ENCODE measurements at places on chromosomes 12 and 14.

GRCh38 chr12:80861641-80862378 is 75.9 kb downstream of the LIN7A start:
- no peak for DNase-seq

- DNase-seq, result no peak
Observed at GRCh38 chr12:111418594-111418880, 12.8 kb downstream of the SH2B3 start.

GRCh38 chr14:51979088-51979709 is 10.1 kb upstream of the RTRAF start:
- no peak for DNase-seq

DNA sequence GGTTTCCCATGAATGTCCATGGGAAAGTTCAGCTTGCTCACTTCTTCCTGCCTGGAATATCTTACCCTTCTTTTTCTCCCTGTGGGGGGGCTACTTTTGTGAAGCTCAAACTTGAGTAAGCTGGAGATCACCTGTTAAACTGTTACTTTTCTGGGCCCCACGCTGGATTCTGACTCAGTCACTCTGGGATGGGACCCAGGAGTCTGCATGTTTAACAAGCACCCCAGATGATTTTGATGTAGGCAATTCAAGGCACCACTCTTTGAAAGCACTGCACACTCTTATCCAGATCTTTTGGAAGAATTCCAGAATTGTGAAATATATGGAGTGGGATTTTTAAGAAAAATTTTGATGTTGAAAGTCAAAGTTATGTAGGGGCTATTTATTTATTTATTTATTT is 46.3 kb upstream of the IGF1 start:
- DNase-seq, result no peak

GRCh38 chr14:91005716-91006115 is 54.7 kb downstream of the RPS6KA5 start:
- DNase-seq, result no peak

- no peak for DNase-seq
Observed at GRCh38 chr12:120039711-120040110, 50.7 kb downstream of the BICDL1 start.
